ENCODE measurements at places on chromosomes 5 and 9.

DNA sequence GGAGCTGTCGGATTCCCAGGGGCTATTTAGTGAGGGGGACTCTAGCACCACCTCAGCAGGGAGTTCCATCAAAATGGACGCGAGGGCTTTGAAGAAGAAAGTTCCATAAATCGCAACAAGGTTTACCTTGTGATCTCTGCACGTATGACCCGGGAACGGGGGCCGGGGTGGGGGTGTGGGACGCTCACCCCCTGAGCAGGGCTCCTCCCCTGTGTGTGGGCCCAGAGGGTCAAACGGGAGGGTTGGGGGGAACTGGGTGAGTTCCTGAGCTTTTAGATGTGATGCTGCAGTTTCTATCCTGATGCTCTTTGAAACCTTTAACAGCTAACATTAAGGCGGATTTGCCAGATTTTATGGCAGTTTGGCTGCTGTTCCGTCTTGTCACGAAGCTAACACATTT, 18.9 kb upstream of the LRRC14B start:
- no peak for DNase-seq

- DNase-seq, result no peak
Observed at GRCh38 chr9:93076101-93076791, 17.7 kb downstream of the SUSD3 start.

DNA sequence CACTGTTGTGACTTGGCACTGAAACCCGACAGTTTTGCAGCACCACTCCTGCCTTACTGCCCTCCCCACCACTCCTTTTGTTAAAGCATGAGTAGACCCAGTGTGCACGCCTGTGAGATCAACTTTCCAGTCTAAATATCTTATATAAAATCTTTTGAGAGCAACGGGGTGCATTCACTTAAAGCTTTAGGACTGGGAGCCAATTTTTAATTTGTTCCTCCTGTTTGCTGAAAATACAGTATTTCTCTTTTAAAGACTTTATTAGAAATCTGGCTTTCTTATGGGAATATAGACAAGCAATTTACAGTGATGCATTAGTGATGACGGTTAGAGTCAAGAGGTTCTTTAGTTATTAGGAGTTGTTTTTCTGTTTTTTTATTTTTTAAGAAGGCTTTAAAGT, 397.5 kb downstream of the TMEM167A start:
- DNase-seq, result no peak

DNA sequence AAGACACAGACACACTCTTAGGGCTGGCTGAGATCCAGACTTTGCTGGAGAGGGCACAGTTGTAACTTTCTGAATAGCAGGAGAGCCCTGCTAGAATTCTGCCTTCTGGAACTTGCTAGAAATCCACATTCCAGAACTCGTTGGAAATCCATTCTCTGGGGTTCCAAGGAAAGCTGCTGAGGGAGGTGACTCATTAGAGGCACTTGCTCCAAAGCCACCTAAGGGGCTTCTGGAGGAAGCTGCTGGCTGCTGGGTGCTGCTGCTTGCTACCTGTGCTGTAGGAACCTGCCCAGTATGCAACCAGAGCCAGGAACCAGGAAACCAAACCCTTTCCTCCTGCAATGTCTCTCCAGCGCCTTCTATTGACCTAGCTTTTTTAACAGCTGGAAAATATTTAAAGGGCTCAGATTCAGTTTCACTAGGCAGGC, 4.1 kb upstream of the TLE4 start:
- no peak for DNase-seq

DNA sequence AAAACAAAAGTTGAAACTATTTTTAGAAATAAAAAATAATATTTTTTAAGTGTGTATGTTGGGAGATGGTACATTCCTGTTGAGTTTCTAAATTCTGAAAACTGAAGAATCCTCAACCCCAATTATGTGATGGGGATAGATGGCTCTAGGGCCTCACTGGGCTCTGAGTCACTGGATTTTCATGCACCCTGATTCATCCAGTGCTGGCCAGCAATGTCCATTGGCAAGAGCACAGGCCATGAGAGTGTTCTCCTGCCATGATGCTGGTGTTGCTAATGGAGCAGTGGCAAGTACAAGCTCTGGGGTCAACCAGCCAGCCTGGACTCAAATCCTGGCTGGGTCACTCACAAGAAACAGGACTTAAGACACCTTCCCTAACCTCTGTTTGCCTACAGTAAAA, 23.3 kb downstream of the SMIM23 start:
- DNase-seq, result no peak

DNA sequence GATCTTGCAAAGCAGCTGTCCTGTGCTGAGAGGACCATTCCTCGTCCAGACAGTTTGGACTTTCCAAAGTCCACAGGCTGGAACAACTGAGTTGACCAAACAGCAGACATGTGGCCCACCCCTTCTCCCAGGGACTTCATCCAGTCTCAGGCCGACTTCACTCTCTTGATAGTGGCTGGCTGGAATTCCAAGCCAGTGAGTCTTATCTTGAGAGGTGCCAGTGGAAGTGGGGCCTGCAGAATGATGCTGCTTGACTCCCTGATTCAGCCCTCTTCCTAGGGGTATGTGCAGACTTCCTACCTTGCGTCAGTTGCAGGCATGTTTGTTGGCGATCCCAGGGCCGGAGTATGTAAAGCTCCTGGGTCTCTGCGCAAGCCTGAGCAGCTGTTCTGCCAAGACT, 131.4 kb upstream of the TSLP start:
- DNase-seq, result no peak

DNA sequence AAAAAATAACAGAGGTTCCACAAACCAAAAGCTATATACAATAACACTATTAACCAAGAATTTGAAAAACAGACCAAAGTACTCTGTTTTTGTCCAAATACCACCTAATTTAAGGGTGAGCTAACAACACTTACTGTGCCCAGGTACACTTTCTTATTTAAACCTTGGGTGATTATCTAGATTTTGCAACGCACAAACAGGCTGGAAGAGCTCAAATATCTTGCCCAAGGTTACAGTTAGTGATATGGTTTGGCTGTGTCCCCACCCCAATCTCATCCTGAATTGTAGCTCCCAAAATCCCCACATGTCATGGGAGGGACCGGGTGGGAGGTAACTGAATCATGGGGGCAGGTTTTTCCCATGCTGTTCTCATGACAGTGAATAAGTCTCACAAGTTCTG, 58.9 kb downstream of the CDK5RAP2 start:
- no peak for DNase-seq
